ENCODE measurements at places on chromosomes 7 and 10.

GRCh38 chr7:17625043-17625442, 315.3 kb downstream of the SNX13 start:
- DNase-seq = no peak

- DNase-seq = no peak
Observed at GRCh38 chr7:68309271-68309670, 1289.0 kb upstream of the AUTS2 start.

DNA sequence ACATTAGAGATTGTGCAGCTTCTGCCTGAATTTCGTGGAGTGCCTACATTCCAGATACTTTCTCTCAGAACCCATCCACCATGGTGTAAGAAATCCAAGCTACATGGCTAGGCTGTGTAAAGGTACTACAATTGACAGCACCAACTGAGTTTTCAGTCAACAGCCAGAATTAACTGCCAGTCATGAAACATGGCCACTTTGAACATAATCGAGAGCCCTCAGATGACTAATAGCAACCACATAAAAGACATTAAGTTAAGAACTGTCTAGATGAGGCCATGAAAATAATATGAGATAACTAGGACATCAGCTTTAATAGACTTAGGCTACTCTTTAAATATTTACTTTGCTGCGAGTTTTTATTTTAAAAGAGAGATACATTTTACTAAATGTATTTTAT, 1106.8 kb upstream of the LRRTM3 start:
- DNase-seq = no peak

GRCh38 chr7:25029075-25029474, 49.1 kb upstream of the OSBPL3 start:
- no peak for DNase-seq

DNA sequence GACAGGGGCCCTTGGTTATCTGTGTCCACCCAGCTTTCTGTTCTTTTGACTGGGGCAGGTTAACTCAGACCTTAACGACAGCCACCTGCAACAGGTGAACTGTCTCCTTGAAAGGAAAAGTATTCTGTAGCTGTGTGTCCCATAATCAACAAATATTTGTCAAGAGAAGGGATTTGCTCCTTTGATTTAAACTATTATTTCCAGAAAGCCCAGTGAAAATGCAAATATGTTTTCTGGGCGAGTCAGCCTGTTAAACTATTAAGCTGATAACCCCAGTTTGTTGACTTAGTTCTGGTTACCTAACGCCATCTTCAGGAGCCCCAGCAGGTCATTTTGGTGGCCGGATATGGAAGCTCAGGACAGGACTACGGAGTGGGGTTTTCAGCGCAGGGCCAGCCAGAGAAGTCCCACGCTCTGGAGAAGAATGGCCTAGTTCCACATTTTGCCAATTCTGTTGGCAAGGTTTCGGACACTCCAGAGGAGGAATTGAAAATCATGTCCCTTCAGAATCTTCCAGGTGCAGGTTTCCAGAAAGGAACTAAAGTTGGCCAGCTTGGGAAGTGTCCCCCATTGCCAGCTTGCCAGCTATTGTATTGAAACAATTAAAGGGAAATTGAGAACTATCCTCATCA, 54.5 kb downstream of the ADRA2A start:
- no peak for DNase-seq

DNA sequence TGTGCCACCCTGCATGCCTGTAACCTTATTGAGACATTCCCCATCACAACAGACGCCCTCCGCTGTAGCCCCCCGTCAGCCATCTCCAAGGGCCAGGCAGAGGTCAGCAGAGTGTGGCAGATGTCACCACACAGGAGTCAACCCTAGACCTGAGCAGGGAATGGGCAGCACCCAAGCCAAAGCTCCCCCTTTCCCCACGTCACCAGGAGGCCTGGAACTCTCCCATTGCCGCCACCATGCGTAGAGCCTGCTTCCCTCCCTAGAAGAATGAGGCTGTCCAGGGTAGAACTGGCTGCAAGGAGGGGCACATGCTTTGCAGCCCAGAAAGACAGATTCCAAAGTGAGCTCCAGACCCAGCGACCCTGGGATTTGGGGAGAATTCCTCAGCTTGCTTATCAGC, 342.9 kb downstream of the TNS3 start:
- no peak for DNase-seq

DNA sequence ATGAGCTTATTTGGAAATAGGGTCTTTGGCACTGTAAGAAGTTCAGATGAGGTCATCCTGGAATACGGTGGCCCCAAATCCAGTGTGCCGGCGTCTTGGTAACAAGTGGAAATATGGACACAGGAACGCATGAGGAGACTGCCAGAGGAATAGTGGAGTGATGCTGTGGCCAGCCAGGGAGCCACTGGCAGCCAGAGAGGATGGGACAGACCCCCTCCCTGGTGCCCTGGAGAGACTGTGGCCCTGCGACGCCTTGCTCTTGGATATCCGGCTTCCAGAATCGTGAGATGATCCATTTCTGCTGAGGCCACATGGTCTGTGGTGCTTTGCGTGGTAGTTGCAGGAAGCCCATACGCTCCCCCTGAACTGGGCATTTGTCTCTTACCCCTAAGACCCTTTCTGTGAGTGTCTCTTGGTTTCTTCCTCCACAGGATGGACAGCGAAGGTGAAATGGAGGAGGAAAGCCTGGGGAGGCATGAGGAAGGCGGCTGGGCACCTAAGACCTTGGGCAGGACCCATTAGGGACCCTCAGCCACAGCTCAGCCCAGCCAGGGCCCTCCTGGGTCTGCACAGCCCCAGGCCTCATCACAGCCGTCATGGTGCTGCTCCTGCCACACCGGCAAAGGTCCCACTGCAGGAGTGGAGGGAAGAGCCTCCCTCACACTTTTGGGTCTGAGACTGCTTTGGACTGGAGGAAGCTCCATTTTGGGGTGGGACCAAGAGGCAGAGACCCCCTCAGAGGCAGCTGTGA, 53.6 kb downstream of the INSIG1 start:
- DNase-seq = no peak

DNA sequence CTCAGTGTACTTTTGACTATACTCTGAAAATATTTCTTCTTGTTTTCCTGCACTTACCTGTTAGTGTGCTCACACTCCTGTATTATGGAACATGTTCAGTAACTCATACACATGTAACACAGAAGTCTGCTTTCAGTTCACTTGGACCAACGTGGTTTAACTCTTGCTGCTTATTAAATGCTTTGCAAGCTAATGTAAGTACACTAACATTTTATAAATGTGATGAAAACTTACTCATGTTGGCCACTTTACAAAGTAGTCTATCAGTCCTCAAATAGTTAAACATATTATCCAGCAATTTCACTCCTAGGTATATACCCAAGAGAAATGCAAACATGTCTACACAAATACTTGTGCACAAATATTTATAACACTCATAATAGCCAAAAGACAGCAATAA, 98.4 kb downstream of the UBE2H start:
- DNase-seq = no peak

- no peak for DNase-seq
Observed at GRCh38 chr7:20385126-20385525, 54.4 kb downstream of the ITGB8 start.

- DNase-seq = no peak
Observed at GRCh38 chr7:16563281-16564022, 36.8 kb downstream of the LRRC72 start.

DNA sequence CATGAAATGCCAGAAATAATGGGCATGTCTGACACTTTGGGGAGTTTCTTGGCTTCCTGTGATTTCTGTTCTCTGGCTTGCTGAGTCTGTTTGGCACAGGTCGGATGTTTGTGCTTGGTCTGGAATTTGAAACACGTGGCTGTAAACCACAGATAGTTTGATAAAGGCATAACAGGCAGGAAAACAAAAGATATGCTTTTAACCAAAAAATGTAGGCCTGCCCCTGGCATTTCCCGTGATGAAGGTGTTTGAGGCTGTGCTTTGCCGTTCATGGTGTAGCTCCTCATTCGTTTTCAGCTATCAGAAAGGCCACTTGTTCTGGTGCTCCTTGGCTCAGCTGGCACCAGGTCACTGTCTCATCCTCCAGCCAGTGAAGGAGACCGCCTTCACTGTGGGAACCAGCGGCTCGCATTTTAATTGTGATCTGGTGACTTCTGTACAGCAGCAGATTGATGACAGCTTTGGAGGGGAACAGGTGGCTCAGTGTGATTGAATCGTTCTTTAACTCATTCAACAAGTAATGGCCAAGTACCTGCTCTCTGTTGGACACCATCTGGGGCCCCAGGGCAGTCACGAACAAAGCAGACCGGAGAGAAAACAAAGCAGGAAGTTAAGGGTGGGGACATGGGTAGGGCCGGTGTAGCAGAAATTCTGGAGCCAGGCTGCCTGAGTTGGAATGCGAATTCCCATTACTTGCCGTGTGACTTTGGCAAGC, 111.5 kb downstream of the CCNY start:
- no peak for DNase-seq

GRCh38 chr7:22985436-22985835, 28.5 kb downstream of the HYCC1 start:
- no peak for DNase-seq

- no peak for DNase-seq
Observed at GRCh38 chr7:19061331-19061730, 56.1 kb downstream of the TWIST1 start.

DNA sequence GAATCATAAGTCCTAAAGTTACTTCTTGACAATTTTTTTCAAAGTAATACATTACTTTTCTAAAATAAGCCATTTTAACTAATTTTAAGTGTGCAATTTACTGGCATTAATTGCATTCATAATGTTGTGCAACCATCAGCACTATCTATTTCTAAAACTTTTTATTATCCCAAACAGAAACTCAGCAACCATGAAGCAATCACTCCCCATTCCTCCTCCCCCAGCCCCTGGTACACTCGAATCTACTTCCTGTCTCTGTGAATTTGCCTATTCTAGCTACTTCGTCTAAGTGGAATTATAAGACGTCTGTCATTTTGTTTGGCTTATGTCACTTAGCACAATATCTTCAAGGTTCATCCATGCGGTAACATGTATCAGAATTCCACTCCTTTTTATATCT, 84.9 kb downstream of the MKX start:
- no peak for DNase-seq

DNA sequence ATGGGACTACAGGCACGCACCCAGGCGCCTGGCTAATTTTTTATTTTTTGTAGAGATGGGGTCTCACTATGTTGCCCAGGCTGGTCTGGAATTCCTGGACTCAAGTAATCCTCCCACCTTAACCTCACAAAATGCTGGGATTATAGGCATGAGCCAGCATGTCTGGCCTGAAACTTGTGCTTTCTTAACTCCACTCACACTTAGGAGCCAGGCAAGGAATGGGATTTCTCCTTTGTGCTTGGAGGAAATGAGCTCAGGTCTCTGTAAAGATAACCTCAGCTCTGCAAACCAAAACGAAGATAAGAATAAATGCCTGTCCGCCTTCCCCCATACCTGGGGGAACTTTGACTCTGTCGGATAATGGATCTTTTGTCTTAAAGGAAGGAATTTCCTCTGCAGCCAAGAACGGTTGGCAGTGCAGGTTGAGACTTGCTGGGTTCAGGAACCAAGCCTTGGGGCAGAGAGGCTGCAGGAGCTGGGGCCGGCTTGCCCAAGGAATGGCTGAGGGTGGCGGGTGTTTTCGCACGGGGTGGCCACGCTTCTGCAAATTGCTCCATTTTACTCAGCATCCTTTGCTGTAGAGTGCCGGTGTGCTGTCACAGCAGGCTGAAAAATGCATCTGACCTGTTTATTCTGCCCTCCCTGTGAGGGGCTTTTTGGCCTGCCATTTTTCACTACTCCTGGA, 174.2 kb downstream of the KIAA1217 start:
- DNase-seq = no peak

- no peak for DNase-seq
Observed at GRCh38 chr7:116970238-116970910, 17.1 kb downstream of the ST7 start.

GRCh38 chr10:84574102-84574501, 245.7 kb downstream of the CCSER2 start:
- DNase-seq = no peak

DNA sequence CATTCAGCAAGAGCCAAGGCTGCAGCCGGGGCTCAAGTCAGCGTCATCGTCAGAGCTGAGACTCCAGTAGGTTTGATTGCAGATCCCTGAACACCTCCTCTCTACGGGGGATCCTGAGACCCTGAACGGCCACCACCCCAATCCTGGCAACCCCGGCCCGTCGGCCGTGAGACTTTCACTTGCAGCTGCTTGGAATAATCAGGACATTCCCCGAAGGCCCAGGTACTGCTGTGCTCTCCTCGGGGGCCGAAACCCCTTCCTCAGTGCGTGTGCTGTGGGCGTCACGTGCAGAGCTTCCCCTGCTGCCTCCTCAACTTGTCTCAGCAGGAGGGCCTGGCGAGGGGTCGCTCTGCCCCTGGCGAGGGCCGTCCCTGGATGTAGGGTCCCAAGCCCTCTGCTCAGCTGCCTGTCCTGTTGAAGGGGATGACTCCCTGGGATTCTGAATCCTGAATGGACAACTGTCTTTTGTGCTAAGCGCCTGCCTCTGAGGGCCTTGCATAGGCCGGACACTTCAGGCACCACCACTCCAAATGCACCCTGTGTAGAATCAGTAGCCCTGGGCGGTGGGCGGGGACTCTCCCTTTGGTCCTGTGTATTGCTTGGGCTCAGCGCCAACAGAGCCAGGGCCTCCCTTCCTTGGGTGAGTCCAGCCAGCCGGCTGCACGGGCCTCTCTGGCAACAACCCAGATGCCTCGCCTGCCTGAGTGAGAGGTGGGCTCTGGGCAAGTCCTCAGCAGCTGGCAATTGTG, 63.8 kb upstream of the EBF3 start:
- DNase-seq = no peak

DNA sequence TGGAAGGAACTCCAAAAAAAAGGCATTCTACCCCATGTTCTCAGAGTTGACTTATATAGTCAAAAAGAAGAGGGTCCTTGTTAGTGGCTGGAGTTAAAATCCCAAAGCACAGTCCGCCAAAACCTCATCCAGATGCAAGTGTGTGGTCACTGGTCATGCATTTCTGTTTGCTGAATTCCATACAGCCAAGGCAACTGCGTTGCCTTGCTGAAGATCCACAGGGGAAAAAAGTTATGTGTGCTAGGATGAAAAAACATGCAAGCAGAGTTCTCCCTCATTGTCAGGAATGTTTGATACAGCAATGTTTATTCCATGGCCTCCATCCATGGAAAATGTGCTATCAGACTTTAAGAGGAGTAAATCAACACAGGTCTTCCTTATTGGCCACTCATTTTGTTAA, 213.1 kb downstream of the CREB5 start:
- no peak for DNase-seq

DNA sequence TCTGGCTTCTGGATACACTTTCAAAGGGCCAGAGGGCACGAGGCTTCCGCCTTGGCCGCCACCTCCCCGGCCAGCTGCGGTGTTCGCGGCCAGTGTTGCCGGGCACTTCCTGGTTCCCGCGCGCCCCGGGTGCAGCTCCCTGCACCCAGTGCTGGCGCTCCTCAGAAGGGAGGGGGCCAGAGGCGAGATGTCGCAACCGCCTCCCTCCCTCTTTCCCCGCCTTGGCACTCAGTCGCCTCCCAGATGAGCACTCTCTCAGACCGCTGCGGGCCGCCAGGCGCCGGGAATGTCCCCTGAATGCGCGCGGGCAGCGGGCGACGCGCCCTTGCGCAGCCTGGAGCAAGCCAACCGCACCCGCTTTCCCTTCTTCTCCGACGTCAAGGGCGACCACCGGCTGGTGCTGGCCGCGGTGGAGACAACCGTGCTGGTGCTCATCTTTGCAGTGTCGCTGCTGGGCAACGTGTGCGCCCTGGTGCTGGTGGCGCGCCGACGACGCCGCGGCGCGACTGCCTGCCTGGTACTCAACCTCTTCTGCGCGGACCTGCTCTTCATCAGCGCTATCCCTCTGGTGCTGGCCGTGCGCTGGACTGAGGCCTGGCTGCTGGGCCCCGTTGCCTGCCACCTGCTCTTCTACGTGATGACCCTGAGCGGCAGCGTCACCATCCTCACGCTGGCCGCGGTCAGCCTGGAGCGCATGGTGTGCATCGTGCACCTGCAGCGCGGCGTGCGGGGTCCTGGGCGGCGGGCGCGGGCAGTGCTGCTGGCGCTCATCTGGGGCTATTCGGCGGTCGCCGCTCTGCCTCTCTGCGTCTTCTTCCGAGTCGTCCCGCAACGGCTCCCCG, at the start of gene FFAR4:
Gene FFAR4 (plus strand): TSS at position 231 of the 842 bp plus-strand sequence. CDS start 56 bp downstream, at position 287.
- no peak for DNase-seq

Data from activated CD4-positive, alpha-beta T cell treated with anti-CD3 and anti-CD28 coated beads, Interleukin-2, amount 50 U/mL, for 48 hours (primary cell).